Calu3 (cell line): ENCODE measurements at places on chromosomes 5 and 9.

GRCh38 chr9:36547598-36547997 is 25.1 kb upstream of the MELK start:
- no peak for DNase-seq

DNA sequence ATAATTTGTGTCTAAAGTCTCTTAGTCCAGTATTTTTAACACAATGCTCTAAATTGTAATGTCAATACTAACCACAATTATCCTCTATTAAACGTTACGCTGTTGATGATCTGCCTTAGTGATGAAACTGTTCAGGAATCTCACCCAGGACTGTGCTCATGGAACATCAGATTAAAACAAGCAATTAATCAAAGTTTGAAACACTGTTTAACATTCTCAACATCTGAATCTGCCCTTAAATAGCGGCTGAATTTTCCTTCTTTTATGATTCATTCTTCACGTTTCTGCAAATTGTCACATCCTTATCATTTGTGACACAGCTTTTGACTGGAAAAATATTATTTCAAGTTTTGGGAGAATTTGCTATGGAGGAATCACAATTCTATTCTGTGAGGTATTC is 113.8 kb downstream of the MARCHF11 start:
- no peak for DNase-seq

DNA sequence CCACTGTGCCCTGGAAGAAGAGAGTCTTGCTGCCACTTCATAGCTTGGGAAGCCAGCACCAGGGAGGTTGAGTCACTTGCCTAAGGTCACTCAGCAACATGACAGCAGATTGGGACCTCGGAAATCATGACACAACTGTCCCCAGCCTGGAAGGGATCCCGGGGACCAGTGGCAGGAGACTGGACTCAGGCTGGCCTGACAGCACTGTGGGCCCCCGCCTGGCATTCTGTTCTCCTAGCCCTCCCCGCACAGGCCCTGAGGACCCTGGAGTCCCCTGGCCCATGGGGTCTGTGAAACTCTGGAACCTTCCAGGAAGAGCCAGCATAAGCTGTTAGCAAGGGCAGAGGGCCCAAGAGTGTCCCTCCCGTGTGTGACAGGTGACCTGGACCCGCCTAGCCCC is 64.9 kb downstream of the COL5A1 start:
- no peak for DNase-seq

GRCh38 chr9:4590430-4591122 is 71.5 kb upstream of the PLPP6 start:
- DNase-seq, result no peak

GRCh38 chr5:121503111-121503840 is 348.4 kb upstream of the FTMT start:
- DNase-seq, result peak; percentile 76

GRCh38 chr5:173595841-173596240 is 20.6 kb downstream of the BOD1 start:
- DNase-seq, result no peak

DNA sequence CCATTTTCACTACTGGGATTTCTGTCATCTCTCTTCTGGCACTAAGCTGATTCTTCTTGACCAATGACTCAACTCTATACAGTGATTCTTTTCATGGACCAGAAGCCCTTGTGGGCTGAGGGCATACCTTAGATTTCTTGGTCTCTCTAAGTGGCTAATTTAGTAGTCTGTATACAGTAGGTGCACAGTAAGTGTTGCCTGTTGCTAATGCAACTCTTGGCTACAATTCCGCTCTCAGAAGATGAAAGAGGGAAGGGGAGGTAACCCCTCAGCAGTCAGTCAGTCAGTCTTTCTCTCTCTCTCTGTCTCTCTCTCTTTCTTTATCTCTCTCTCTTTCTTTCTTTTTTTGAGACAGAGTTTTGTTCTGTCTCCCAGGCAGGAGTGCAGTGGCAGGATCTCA is 115.1 kb upstream of the PANK3 start:
- DNase-seq, result no peak
